ENCODE measurements at places on chromosomes 6 and 20.

GRCh38 chr20:58014628-58015315, 213.7 kb downstream of the ANKRD60 start:
- no peak for DNase-seq

- no peak for DNase-seq
These were observed 100.1 kb upstream of the INSM1 start for GRCh38 chr20:20267685-20268370.

DNA sequence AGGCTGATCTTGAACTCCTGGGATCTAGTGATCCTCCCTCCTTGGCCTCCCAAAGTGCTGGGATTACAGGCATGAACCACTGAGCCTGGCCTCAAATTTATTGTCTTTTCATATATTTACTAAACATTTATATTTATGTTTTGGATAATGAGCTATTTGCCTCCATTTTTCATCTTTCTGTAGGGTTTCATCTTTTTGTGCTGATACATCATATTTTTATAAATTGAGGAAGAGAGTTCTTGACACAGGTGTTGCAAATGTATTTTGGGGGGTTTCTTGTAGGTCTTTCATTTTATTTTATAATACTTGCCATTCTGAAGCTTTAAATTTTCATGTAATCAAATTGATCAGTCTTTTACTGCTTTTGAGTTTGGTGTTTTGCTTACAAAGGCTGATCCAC, 72.4 kb downstream of the L3MBTL3 start:
- DNase-seq, result no peak

DNA sequence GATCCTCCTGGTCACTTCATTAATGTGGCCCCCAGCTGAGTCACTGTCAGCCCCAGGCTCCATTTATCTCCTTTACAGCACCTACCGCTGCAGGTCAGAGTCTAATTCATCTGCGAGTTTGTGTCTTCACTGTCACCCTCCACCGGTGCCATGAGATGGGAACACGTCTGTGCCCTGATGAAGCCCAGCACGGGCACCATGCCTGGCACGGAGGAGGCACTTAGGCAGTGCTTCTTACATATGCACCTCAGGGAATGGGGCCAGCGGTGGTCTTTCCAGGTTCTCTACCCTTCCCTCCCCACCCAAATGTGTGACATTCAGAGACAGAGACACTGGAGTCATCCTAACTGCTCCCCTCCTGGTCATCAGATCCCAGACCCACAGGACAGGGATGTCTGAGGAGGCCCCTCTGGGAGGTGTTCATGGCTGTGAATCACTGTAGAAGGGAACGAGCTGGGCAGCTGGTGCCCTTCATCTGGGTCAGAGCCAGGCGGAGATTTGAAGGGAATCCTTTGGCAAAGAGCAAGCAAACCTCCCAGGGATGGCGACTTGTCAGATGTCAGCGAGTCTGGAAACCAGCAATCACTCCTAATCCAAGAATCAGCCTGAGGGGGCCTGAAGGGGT, 364.6 kb downstream of the PREX1 start:
- no peak for DNase-seq

DNA sequence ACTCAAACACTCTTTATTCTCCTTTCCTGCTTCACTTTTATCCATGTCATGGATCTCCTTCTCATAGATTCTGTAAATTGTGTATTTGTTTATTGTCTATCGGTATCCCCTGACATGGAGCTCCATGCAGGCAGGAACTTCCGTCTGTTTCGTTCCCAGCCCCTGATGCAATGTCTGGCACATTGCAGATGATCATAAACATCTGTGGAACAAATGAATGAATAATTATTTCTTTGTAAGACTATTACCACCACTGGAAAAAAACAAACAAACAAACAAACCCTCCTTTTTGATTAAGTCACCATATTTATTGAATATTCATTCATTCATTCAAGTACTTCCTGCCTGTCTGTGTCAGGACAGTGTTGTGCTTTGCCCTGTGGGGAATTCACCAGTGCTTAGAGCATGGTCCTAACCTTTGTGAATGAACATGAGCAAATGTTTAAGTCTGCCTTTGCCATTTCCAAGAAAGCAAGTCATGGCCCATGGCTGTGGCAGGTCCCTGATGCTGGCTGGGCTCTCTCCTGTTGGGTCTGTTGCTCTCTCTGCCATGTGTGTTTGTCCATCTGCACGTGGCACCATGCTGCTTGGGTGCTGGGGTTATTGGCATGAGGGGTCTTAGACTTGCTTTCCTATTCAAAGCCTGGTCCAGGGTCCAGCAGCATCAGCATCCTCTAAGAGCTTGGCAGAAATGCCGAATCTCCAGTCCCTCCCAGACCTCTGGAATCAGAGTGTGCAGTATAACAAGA, 47.5 kb upstream of the NAA20 start:
- DNase-seq, result no peak

DNA sequence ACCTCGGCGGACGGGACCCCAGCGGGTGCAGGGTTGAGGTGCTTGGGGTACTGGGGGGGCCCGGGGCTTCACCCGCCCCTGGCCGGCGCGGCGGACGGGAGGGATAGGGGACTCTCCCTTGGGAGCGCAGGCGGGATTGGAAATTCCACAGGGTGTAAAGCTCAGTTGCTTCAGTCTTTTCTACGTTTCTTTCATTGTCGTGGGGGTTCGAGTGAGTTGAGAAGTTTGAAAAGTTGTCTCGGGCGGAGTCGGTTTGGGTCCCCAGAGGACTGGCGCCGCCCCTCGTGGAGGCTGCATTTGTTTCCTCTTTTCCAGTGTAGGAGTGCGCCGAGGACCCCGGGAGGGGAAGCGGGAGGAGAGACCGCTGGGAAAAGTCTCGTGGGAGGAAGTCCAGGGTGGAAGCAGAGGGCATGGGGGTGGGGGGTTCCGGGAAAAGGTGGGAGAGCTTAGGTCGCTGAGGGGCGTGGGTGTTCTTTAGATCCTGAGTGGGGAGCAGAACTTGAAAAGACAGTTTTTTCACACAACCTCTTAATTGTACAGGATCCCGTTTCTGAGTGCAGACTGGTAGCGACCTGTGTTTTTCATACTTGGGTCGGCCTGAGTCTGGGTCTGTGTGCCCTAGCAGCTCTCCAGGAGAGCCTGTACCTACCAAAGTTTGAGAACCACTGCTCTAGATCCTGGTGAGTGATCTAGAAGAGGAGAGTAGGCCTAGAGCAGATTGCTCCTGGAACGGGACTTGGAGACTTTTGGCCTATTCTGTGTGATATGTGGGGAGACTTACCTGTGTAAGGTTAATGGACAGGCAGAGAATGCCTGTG, 495 bp downstream of the FAM83B start:
- no peak for DNase-seq

DNA sequence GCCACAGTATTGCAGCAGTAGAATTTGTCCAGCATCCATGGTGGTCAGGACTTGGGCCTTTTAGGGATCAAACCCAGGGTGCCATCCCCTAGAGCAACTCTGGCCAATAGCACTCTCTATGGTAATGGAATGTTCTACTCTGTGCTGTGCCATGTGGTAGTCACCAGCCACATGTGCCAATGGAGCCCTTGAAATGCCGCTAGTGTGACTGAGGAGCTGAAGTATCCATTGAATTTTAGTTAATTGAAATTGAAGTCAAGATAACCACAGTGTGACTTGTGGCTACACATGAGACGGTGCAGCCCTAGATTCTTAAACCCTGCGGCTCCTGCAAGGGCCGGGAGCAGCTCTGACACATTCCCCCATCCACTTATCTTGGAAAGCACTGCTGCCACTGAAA, 54.6 kb downstream of the SLC2A10 start:
- no peak for DNase-seq

GRCh38 chr6:80942911-80943310, 809.6 kb downstream of the TENT5A start:
- no peak for DNase-seq

DNA sequence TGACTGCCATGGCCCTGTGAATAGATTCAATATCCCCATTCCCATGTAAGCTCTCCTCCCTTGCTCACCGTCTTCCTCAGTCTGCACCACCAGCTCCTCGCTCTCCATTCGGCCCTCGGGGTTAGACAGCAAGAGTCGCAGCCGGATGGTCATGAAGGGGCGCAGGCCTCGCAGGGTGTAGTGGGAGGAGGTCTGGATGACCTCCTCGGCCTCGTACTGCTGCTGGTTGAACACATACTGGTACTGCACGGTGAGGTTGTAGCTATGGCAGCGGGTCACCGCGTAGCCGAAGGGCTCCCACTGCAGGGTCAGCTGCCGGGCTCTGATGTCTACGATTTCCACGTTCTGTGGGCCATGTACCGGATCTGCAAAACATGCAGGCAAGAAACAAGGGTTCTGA, 717.5 kb downstream of the PTPRT start:
- no peak for DNase-seq

DNA sequence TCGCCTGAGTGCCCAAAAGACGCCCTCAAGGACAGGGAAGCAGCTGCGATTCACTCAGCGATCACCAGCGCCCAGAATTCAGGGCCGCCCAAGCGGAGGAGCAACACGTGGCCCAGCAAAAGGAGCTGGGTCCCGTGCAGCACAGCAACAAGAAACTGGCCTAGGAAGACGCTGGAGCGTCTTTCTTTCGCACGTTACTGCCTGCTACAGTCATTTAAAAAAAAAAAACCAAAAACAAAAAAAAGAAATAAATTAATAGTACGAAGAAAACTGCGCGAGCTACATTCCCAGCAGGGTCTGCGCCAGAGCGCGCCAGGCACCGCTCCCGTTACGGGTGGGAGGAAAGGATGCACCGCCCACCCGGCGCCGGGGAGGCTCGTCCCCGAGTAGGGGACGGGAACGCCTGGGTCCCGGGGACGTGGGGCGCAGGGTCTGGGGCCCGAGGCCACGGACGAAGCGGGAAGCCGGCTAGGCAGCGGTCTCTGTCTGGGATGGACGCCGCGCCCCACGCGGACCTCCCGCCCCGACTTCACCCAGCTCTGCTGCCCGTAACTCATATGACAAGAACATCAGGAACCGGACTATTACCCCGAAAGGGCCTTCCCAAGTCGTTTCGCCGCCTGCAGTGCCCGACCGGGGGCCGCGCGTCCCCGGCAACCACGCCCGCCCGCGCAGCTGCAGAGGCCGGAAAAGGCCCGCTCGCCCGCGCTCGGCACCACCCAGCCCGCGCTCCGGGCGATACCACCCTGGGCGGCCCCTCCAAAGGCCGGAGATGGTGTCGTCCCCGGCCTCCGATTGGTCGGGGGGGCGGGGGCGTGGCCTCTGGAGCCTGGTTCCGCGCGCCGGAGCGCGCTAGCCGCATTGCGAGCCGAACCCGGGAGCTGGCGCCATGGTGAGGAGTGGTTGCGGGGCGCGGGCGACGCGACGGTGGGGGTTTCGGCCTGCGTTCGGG, at the start of gene NOP56:
NOP56 (plus strand) TSS at position 861 of the 952 bp plus-strand sequence; CDS start at position 890, 29 bp downstream.
- peak; percentile 89 for DNase-seq

GRCh38 chr6:90109141-90109540, 187.5 kb downstream of the BACH2 start:
- DNase-seq, result no peak

- no peak for DNase-seq
These were observed at the start of gene NPBWR2 for GRCh38 chr20:64106981-64107735. NPBWR2 (minus strand) TSS chr20:64107565; CDS start chr20:64106831, 734 bp downstream.

DNA sequence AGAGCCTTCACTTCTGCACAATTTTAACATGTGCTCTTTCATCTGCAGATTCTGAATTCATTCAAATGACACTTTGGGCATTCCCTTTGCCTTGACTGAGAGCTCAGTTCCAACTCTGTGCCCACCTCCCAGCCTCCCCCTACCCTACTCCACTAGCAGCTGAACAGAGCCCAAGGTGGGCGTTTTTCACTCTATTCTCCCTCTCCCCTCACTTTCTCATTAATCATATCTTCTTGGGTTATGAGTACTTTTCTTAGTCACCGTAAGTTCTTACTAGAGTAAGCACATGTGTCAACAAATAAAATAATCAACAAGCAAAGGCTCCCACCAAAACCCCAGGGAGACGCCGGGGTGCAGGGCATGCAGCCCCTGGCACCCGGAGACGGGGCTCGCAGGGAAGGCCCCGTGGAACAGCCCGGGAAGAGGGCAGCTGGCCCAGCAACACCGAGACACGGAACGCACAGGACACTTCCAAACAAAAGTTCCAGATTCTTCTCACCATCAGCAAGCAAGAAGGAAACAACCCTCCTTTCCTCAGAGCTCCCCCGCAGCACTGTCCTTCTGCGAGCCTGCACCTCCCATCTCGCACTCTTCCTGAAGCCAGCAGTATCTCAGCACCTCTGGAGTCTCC, 34.1 kb downstream of the TAF4 start:
- DNase-seq, result no peak

GRCh38 chr6:138250513-138251247, 32.4 kb upstream of the PBOV1 start:
- DNase-seq, result no peak

- DNase-seq, result no peak
These were observed 122.4 kb downstream of the NFATC2 start for GRCh38 chr20:51420111-51420510.

- no peak for DNase-seq
These were observed 2.4 kb downstream of the C6orf47 start for GRCh38 chr6:31658158-31658688.

DNA sequence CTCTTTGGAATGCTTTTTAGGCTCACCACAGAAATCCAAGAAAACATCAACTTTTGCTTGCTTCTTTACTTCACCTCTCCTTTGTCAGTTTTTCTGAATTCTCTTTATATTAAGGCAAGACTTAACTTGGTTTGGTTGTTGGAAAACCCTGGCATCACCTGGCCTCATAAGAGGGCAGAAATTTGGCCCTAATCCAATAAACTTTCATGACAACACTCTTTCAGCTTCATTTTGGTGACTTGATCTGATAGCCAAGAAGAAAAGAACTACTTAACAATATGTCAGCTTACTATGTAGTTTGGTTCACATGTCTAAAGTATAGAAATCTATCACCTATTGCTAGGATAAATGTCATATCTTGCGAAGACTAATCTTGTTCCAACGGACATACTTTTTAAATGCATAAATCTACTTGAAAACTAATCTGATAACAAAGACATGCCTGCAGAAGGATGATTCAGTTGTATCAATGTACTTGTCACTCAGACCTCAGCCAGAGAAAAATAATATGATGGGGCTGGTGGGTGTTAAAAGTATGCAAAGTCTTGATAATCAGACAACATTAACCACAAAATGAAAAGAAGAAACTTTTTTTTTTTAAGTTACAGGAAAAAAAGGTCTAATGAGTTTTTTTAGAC, 19.3 kb upstream of the HBS1L start:
- DNase-seq, result no peak

DNA sequence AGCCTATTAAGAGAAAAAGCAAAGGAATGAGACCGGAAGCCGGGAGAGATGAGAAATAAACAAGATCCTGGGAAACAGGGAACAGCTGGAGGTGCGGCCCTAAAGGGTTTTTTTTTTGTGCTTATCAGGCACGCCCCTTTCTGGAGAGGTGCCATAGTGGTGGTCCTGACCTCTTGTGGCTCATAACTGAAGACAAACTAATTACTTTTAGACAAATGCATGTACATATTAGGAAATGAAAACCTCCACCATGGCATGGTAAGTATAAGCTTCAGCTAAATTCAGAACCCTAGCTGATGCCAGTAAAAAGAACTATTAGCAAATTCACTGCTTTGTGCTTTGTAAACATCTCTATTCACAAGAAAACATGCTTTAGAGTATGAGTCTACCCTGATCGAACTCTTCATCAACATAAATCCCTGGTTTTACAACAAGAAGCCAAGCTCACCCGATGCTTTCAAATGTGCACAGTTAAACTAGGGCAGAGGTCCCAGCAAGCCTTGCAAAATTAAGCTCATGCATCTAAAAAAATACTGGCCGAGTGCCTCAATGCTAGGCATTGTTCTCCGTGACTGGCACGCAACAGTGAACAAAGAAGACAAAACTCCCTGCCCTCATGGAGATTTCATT, 96.4 kb upstream of the MRPS10 start:
- DNase-seq, result no peak

- no peak for DNase-seq
These were observed 1355.0 kb upstream of the MAP3K7 start for GRCh38 chr6:91941838-91942237.

Measured in NCI-H460 (cell line).